NCI-H446 treated with DMSO at 0.1 percent for 48 hours (cell line): ENCODE measurements at places on chromosomes 3 and 15.
A peak's percentile ranks its signal among the peaks of the same experiment; 100 is the strongest.

DNA sequence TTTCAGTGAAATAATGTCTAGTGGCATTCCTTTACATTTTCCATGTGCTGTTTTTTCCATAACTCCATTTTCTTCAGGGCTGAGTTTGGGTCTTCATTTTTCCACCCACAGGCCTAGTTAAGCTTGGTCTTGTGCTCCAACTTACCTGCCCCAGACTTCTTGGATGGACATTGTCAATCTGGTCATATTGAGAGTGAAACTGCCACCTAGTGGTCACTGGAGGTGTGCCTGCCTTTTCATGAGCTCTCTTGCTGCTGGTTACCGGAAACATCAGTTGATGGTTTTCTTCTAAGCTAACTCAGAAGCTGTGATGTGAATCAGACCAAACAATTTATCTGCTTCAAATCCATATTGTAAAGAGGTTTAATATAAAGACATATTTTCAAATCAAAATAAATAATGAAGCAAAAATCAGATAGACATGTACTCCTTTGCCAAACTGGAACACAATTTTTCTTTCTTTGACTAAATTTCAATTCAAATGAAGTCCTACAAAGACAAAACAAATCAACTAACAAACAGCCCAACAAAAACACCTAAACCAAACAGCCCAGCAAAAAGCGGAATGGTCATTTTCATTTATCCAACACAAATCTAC lies 135.1 kb upstream of the RASGRP1 start:
- DNase-seq: no peak

- DNase-seq: no peak
Measured at GRCh38 chr15:39132070-39132469, 448.8 kb upstream of the THBS1 start.

DNA sequence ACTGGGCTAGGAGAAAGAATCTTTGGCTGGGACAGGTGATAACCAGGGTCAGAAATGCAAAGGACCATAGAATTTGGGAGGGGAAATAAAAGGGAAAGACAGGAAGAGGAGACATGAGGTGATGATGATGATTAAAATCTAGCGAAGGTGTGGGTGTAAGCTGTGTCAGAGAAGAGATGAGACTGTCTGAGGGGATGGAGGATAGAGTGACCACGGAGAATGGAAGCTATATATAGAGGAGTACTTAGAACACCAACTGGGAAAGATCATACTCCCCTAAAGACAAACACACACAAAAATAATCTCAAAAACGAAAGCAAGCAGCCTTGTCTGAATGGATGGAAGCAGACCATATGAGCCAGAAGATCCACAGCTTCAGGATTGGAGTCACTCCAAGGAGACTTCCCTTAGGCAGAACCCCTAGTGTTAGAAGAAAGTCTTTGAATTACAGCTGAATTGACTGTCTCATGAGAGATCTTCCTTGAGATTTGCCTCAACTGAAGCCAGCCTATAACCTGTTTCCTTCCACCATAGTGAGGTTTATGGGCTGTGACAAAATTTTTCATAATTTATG lies 115.2 kb upstream of the DAZL start:
- DNase-seq: no peak

DNA sequence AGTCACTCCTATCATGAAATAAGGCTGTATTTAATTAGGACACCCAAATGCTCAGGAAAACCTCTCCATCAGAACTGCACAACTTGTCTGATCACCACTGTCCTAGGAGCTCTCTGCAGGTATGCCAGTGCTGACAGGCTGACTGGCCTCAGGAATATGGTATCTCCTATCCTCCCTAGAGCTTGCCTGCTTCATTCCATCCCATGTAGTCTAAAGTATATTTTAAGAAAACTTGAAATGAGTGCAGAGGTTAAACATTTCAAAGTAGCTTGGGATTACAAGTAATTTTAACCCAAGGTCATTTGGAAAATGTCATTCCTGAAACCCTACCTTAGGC lies 23.7 kb downstream of the FILIP1L start:
- DNase-seq: no peak

DNA sequence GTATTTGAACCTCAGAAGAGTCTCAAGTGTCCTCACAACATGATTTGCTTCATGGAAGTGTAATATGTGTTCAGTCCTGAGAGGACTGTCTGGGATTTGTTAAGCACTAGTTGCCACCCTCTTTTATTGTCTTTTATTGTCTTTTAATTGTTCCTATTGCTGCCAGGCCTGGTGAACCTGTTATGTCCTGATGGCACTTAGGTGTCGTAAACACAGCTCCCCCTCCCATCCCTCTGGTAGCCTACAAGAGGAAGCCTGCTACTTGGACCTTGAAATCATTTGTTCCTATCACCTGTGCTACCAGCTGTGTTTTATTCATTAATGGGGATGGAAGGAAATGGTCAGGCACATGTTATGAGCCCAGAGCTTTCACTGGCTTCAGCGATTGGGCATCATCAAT lies 19.3 kb downstream of the CCNB2 start:
- DNase-seq: no peak

- DNase-seq: no peak
Measured at GRCh38 chr3:137165117-137165806, 207.5 kb downstream of the IL20RB start.

GRCh38 chr3:12875857-12876836 lies 34.8 kb upstream of the RPL32 start:
- no peak for DNase-seq

DNA sequence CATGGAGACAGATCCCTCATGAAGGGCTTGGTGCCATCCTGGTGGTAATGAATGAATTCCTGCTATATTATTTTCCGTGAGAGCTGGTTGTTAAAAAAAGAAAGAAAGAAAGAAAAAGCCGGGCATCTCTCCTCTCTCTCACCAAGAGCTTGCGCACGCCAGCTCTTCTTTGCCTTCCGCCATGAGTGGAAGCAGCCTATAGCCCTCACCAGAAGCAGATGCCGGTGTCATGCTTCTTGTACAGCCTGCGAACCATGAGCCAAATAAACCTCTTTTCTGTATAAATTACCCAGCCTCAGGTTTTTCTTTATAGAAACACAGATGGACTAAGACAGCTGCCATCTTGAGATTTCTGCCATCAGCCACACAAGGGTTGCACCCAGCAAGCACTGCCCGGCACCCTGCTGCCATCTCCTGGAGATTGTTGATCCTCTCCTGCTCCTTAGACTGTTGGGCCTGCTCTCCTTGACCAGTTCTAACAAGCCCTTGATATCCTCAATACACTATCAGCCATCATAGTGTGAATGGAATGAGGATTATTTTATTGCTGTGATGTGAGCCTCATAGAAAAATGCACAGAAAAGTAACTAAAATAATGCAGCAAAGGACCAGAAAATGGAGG lies 3.5 kb upstream of the AHSG start:
- DNase-seq: no peak

DNA sequence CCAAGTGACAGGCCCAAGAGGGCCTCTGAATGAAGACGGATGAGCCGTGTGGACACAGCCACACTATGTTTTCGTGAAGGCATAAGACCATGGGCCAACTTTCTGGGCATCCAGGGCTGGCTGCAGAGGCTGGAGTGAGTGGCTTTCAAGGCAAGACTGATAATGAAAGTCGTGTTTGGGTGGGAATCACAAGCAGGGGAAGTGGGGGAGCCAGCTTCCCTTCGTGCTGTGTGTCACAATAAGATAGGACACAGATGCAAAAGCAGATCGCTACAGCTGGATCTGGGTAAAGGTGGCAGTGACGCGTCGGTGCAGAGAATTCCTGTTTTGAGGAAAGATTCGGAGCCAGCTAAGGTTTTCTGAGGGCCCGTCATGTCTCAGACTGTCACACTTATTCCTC lies 309.8 kb upstream of the CTDSPL start:
- DNase-seq: no peak

GRCh38 chr3:41629986-41630385 lies 331.9 kb downstream of the ULK4 start:
- no peak for DNase-seq

GRCh38 chr15:72562878-72563277 lies 88.7 kb downstream of the ARIH1 start:
- no peak for DNase-seq

GRCh38 chr3:61582846-61583245 lies 21.5 kb downstream of the PTPRG start:
- no peak for DNase-seq

DNA sequence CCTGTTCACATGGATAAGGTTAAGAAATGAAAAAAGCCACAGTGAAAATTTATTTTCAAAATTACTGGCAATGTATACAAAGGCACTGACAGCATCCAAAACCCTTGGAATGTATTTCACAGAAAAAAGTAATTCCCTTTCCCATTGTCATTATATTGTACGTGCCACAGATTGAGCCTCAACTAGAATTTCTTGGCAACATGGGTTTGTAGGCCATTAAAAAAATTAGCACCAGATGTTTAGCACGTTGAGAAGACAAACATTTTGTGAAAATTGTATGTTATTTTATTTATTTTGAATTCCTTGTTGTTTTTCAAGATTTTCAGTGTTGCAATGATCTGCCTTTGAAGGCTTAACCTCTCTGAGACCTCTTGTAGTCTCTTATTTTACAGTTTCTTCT lies 76.3 kb upstream of the EPHB3 start:
- no peak for DNase-seq

DNA sequence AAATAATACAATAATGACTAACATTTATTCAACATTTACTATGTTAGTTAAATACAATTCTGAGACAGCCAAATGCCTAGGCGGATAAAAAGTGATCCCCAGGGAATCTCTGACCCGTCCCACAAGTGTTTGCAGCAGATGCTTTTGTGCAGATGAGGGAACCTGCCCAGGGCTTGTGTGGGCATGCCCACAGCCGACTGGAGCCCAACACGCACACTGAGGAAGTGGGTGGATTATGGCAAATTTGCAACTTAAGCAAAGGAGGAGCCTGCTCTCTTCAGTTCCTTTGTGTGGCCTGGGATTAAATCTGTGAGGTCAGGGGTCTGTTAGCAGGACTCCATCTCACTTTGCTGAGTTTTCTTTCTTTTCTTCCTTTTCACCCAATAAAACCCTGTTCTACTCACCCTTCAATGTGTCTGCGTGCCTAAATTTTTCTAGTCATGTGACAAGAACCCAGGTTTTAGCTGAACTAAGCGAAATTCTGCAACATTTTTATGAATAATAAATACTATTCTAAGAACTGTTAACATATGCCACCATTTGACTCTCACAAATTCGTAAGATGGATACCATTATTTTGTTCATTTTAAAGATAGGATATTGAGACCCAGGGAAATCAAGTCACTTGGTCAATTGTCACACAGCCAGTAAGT lies 13.9 kb upstream of the RTP1 start:
- no peak for DNase-seq

DNA sequence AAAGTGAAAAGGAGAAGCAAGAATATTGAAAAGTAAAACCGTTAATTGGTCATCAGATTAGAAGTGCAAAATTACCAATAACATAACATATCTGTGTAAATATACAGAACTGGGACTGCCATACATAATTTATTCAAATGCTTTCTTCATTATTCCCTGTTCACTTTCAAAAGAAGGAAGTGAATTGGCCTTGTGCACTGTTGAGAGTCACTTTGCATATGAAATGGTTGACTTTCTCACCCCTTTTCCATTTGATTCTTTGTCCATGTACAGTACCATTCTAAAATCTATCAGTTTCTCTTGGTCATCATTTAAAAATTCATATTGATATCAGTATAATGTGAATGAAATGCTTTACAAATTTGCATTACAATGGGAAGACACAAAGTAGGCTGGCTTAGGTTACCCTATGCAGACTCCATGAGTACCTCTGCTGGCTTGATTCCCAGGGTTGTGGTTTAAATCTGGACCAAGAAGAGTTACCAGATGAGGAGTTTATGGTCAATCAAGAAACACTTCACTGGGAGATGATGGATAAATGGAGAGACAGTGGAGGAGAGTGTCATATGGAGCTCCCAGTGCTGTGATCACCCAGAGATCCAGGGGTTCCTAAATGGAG lies 210.9 kb upstream of the TOPAZ1 start:
- no peak for DNase-seq

DNA sequence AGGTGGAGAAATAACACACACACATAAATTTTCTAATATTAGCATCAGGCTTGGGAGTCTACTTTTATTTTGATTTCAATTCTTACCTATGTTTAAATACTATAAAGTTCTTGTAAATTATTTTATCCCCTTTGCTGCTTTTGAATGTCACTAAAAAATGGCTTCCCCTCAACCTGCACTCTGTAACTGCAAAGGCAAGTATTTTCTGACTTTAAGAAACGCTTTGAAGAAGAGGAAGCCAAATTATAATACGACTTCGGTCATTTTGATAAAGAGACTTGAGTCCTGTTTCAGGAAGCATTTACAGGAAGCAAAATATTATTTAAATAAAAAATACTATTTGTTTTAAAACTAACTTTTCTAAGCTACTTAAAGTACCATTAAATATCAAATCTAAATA lies 627.7 kb upstream of the AGTR1 start:
- DNase-seq: no peak

DNA sequence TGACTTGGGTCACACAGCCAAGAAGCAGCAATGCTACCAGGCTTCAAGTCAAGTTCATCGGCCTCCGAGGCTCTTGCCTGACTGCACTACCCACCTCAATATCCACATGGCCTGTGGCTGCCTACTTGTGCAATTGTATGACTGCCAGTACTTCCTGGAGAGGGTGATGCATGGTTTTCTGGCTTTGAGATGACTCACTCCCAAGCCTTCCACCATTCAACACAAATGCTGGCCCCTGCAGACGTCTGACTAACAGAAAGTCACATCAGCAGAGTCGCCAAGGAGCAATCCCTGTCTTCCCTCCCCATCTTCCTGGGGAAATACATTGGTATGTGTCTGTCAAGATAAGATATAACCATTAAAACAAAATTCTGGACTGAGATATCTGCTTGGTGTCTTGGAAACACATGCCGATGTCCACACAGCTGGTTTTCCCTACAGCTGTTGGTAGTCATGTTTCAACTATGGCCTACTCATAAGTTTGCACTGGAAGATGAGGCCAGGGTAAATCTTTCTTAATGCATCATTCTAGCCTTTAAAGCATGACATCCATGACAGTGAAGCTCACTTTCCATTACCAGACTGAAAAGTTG lies 79.6 kb upstream of the SPATA12 start:
- peak; percentile 36 for DNase-seq

GRCh38 chr15:85491691-85492090 lies 111.3 kb downstream of the AKAP13 start:
- DNase-seq: no peak

GRCh38 chr3:152184971-152185686 lies 83.6 kb upstream of the MBNL1 start:
- DNase-seq: no peak

GRCh38 chr3:24640330-24640877 lies 145.8 kb upstream of the THRB start:
- peak; percentile 27 for DNase-seq

- DNase-seq: no peak
Measured at GRCh38 chr15:101502572-101503295, 13.2 kb upstream of the PCSK6 start.

DNA sequence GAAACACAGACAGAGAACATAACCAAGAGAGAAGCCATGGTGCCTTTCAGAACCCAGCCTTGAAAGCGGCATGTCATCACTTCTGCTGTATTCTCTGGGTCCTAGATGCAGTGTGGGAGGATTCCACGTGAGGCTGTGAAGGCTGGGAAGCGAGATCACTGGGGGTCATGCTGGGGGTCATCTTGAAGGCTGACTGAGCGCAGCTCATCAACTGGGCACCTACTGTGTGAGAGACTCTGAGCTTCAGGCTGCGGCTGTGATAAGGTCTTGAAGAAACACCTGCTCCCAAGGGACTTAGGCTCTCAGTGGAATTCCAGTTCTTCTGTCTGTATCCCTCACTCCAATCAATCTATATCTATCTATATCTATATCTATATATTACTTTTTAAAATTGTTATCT lies 91.8 kb upstream of the KLF13 start:
- no peak for DNase-seq

GRCh38 chr3:170641510-170642236 lies 55.8 kb upstream of the SLC7A14 start:
- peak; percentile 69 for DNase-seq

- DNase-seq: no peak
Measured at GRCh38 chr3:127031413-127031810, 48.5 kb downstream of the PLXNA1 start.
